NCI-H2029 (cell line): ENCODE measurements at places on chromosomes 2 and 18.

DNA sequence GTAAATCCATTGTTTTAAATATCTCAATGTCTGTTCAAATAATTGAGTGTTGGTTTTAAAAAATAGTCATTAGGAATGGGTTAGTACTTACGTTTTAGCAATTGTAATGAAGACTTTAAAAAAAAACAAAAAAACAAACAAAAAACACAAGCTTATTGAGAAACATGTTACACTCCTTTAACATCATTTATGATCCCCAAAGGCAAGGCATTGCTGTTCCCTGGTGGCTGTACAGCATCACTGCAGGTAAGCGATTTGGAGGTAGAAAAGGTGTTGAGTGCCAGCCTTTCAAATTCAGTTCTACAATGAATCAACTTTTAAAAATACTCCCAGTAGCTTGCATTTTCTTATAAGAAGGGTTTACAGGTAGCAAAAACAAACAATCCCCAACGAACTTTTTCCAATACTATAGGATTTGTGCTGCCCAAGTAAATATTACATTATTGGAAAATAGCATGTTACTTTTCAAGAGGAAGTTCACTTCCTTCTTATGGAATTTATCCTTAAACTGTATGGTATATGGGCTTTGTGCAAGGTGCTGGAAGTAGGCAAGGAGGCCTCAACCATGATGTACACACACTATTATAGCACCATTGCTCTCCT is 27.5 kb downstream of the CNRIP1 start:
- peak; percentile 13 for DNase-seq

- DNase-seq: peak; percentile 66
Measured at GRCh38 chr2:136206613-136207012, 88.7 kb upstream of the CXCR4 start.

- no peak for DNase-seq
Measured at GRCh38 chr2:176174382-176174823, 14.1 kb upstream of the HOXD1 start.

DNA sequence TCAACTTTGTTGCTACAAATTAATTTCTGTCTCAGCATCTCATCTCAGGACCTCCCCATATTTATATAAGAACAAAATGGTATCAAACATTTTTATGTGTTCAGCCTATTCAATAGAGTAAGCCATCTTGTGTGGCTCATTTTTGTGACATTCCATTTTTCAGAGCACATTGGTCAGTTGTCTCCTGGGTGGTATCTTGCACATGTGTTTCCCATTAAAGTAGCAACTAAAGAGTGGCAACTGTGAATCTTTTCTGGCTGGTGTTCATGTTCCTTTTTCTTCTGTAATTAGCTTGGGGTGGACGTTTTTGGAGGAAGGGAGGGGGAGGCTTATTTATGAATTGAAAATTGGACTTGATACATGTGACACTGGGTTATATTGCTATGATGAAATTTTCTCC is 45.4 kb upstream of the EFEMP1 start:
- DNase-seq: no peak

DNA sequence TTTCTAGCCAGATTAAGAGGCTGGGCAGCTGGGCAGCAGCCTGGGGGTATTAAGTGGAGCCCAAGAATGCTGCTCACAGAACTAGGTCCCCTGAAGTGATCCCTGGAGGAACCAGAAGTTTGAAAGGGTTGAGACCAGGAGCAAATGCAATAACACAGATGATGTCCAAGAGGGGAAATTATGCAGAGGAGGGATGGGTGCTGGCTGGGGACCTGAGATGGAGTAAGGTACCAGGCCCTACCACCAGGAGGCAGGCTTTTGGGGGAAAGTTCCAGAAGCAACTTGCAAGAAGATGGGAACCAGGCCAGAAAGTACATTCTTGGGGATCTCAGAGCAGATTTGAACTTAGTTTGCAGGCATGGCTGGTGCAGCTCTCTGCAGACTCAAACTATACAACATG is 175.1 kb downstream of the NCK2 start:
- peak; percentile 30 for DNase-seq

GRCh38 chr18:53883771-53884170 is 340.7 kb downstream of the MBD2 start:
- DNase-seq: no peak

DNA sequence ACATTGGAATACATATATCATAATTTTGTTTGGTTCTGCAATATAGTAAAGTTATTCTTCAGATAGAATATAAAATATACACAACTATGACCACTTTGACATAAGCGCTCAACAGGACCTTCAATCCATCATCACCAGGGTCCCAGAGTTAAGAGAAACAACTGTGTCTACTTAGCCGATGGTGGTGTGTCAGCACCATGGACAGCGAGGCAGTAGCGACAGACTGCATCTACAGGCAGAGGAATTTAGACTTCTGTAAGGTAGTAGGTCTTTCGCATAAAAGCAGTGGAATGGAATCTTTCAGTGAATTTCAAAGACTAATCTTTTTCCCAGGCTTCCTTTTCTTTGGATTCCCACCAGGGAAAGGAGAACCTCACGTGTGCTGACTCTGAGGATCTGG is 20.5 kb upstream of the LRPPRC start:
- no peak for DNase-seq

GRCh38 chr2:220228310-220229006 is 601.0 kb downstream of the SLC4A3 start:
- DNase-seq: no peak

DNA sequence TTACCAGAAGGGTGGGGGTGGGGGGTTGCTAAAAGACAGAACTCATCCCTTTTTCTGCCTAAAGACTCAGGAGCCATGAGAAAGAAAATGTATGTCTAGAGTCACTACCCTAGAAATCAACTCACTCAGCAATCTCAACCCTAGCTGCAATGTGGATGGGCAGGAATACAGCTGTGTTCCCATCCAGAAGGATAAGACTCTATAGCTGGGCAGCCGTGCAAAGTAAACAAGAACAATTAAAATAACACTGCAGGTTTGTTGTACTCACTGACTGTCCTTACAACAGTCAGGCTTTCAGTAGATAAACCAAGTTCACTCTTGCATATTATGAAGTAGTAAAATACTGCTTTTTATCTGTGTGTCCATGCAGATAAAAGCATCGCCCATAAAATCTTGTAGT is 74.0 kb downstream of the ESCO1 start:
- DNase-seq: no peak

DNA sequence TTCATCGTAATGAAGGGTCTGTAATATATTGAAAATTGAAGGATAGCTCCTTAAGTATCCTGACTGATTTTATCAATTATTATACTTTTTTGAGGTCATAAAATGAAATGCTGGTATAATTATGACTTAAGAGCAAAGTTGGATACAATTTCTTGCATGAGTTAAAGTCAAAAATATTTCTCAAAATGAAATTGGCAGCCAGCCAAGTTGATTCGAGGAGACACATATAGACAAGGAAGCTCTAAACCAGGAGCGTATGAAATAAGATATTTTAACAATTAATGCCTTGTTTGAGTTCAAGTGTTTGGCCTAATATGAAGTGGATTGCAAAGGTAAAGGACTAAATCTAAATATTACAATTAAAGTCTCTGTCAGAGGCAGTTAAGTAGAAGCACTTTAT is 260.4 kb upstream of the DSEL start:
- DNase-seq: no peak

- DNase-seq: no peak
Measured at GRCh38 chr2:236849940-236850339, 235.7 kb upstream of the COPS8 start.

DNA sequence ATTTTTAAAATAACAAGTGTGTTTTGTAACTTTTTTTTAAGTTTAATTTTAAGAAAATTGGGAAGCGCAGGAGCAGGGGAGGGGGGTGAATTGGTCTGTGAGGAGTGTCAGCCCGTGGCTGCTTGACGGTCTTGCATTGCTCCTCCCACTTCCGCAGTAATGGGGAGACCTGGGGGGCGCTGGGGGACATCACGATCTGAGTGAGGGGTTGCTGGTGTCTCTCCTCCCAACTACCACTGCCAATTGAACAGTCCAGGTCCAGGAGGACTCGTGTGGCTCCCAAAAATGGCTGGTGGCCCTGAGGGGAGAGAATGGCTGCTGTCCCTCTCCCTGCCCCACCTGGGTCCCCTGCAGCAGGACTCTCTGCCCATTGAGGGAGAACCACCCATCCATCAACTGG is 57.4 kb upstream of the SMAD7 start:
- no peak for DNase-seq

GRCh38 chr2:233075966-233076339 is 15.8 kb downstream of the INPP5D start:
- DNase-seq: peak; percentile 6

- DNase-seq: no peak
Measured at GRCh38 chr2:1837022-1837421, 92.7 kb upstream of the PXDN start.

- DNase-seq: no peak
Measured at GRCh38 chr2:63861220-63861822, 19.6 kb downstream of the UGP2 start.

- DNase-seq: no peak
Measured at GRCh38 chr2:238252766-238253630, 13.2 kb upstream of the HES6 start.

DNA sequence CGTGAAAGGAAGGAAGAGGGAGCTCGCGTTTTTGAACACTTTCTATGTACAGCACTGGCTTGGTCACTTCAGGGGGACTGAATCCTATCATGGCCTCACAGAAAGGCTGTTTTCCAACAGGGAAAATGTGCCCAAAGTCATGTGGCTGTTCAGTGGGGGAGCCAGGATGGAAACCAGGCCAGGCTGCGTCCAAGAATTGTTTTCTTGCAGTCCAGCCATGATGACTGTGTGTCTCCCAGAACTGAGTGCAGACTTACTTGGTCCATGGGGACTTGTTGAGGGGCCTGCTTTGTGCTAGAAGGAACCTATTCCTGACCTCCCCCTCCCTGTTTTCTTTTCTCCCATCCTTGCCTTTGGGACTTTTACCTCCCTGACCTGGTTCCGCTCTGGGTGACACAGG is 46.9 kb downstream of the EMILIN2 start:
- no peak for DNase-seq

DNA sequence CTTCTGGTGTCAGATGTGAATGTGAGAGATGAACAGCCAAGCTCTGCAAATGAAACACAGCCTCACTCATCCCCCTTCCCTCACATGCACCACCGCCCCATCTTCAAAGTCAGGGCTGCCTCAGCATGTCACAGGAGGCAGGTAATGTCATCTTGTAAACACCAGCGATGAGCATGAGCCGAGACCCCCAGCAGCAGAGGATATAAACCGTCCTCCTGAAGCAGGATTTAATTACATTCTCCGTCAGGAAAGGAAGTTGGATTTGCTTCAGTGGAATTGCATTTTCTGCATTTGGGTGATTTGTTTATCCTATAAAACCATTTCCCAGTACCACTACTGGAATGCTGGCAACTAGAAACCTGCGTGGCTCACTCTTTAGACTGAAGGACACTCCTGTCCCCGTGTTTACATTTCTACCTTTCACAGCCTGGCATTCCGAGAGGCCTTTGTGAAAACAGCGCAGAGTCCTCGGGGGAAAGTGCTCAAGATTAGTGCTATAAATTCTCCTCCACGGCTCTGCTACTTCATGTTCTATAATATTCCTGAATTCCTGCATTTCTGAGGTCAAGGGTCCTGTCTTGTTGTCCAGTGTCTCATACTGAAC is 619.2 kb downstream of the IRS1 start:
- DNase-seq: no peak

DNA sequence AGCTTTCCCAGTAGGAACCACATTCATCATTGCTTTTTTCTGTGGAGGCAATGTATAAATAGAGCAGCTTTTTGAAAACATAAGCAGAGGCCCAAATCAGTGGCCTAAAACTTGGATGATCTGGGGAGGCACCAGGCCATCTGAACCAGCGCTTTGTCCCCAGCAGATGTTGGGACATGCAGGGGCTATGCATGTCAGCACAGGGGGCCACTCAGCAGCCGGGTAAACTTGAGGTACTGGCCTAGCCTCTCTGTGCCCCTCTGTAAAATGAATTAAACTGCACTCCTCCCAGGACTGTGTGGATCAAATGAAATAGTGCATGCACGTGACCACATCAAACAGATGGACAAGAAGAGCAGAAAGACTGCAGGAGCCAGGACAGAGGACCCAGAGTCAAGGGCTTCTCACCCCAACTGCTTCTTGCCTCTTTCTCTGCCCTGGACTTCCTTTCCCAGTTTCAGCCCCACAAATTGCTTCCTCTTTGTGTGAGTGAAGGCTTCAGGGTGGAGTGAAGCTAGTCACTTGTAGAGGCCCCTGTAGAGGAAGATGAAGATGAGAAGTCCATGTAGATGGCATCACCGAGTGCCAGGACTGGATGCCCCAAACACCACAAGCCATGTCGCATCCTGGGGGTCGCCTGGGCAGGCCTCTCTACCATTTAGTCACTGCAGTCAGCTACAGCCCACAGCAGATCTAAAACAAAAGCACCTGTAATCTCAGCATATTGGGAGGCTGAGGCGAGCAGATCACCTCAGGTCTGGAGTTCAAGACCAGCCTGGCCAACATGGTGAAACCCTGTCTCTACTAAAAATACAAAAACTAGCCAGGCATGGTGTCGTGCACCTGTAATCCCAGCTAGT is 53.2 kb downstream of the IMPA2 start:
- DNase-seq: no peak

DNA sequence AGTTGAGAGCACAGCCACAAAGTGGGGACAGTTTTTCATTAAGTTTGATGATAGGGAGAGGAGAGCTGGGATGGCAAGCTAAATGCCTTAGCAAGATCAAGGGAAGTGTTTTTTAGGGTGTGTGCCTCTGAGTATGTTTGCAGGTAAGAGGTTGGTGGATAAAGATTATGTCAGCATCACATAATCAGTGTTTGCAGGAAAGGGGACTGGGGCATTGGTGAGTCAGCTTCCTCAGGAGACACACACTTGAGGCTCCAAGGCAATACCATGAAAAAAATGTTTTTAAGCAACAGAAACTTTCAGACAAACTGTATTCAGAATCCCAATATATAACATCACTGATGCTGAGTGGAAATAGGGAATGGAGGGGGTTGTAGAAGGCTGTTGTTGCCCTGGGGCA is 25.4 kb upstream of the DTNB start:
- DNase-seq: no peak

DNA sequence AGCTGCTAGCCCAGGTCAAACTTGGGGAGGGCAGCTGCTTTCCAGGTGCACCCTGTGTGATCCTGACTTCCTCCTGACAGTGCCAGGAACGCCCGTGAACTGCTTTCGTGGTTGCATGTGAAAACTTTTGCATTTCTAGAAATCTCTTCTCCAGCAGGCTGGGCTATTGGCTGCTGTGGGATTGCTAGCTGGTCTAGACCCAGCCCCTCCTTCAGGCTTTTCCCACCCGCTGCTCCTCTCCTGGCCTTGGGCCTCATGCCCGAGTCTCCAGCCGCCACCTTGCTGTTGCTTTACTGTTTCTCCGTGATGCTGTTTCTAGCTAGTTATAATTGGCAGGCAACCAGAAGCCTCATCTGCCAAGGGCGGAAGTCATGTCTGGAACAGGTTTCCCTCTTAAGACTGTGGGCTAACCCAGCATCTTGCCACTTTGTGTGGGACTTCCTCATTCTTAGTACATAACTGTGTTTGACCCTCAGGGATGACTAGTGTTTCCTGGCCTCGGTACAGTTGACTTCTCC is 27.0 kb upstream of the MGAT4A start:
- peak; percentile 67 for DNase-seq
